ENCODE measurements at places on chromosomes 3 and 15.
A peak's percentile ranks its signal among the peaks of the same experiment; 100 is the strongest.

GRCh38 chr3:114659109-114660061, 365.6 kb downstream of the TIGIT start:
- no peak for DNase-seq

GRCh38 chr15:35980719-35981118, 434.8 kb upstream of the DPH6 start:
- no peak for DNase-seq

GRCh38 chr3:55204417-55204816, 276.6 kb upstream of the LRTM1 start:
- DNase-seq, result no peak

DNA sequence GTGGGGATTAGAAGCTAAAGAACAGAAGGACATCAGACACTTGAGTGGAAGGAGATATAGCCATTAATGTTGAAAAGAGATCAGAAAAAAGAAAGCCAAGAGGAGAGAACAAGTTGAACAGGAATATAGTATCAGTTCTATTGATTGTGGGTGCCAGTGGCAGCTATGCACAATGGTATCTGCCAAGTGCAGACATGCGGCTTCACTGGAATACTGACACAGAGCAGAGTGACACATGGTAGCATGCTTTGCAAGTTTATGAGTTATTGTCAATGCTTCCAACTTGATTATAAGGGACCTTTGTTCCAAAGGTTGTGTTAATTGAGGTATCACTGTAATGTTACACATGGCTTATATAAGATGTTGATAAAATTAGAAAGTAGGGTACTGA, 42.0 kb upstream of the TP63 start:
- DNase-seq, result no peak

DNA sequence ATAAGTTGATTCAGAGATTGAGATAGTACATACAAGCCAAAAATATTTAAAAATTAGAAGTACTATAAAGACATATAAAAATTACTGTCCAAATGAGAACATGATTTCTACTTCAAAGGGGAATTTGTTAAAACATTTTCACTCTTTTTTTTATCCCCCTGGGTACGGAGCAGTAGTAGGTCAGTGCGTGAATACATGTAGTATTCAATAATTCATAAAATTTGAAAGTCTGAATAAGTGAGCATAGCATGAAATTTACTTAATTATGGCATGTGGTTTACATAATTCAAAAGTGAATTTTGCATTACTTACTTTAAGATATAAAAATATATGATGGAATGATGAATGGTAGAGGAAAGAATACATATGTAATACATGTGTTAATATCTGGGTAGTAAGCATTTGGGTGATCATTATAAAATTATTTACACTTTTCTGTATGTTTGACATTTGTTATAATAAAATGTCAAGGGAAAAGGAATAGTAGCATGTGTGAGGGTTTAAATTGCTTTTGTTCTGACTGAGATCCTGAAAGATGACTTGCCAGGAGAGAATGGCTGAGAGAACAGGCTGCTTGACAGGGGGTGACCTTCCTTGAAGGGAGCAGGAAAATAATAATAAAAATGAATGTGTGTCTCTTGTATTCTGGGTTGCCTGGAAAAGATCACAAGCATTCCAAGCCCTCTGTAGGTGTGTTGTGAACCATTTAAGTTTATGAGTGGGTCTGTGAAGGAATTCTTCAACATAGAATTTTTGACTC, 1178.8 kb downstream of the ZPLD1 start:
- DNase-seq, result no peak

- DNase-seq, result no peak
Measured at GRCh38 chr3:135495891-135496290, 469.6 kb upstream of the PPP2R3A start.

- no peak for DNase-seq
Measured at GRCh38 chr3:190614226-190615059, 100.6 kb downstream of the IL1RAP start.

GRCh38 chr3:20316238-20316637, 130.2 kb upstream of the SGO1 start:
- no peak for DNase-seq

GRCh38 chr3:181210275-181210674, 220.7 kb upstream of the DNAJC19 start:
- no peak for DNase-seq

- DNase-seq, result no peak
Measured at GRCh38 chr3:11035757-11036505, 43.4 kb downstream of the SLC6A1 start.

- DNase-seq, result no peak
Measured at GRCh38 chr15:89122505-89123180, 34.4 kb downstream of the ABHD2 start.

- DNase-seq, result no peak
Measured at GRCh38 chr3:99522147-99522546, 116.2 kb upstream of the COL8A1 start.

- DNase-seq, result no peak
Measured at GRCh38 chr3:112087746-112088145, 1.6 kb downstream of the C3orf52 start.

DNA sequence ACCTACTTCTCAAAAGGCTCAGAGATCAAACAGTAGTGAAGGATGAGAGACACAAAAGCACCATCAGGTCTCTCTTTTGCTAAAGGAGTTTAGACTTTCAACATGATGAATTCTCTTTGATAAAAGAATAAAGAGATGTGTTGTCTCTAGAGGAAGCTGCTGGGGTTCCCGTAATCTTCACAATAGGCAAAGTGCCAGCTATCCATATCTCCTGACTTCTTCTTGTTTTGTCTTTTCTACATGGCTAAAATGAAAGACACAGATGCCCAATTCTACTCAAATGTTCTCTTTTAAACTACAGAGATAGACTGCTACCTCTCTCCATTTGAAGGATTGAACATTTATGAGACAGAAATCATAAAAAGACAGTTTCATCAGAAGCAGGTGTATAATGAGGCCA, 38.4 kb upstream of the TUSC7 start:
- no peak for DNase-seq

DNA sequence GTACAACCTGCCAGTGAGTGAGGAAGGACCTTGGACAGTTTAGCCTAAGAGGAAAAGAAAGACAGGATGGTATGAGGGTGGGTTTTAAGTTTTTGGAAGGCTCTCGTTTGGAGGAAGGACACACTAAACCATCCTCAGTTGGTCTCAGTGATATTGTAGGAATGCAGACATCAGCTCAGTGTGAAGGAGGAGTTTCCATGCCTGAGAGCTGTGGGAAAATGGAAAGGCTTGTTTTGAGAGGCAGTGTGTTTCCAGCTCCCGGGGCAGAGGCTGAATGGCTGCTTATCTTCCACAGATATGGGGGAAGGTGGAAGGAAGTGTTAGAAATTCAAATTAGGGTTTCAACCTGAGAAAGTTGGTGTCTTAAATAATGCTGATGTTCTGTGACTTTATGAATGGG, 89.6 kb upstream of the MYZAP start:
- no peak for DNase-seq

DNA sequence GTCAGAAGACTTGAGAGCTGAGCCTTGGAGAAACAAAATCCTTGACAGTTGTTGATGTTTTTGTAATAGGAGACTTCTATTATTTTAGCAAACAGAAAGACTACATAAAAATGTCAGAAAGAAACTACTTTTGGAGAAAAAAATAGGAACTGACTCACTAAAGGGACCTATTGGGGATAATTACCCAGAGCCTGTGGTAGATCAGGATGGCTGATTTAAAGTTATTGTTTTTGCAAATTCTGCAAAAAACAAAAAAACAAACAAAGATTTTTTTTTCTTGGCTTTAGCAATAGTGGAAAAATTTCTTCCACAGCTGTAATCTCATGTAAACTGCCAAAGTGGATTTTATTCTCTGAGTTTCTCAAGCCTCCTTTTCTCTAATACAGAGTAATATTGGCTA, 101.5 kb upstream of the SATB1 start:
- no peak for DNase-seq

DNA sequence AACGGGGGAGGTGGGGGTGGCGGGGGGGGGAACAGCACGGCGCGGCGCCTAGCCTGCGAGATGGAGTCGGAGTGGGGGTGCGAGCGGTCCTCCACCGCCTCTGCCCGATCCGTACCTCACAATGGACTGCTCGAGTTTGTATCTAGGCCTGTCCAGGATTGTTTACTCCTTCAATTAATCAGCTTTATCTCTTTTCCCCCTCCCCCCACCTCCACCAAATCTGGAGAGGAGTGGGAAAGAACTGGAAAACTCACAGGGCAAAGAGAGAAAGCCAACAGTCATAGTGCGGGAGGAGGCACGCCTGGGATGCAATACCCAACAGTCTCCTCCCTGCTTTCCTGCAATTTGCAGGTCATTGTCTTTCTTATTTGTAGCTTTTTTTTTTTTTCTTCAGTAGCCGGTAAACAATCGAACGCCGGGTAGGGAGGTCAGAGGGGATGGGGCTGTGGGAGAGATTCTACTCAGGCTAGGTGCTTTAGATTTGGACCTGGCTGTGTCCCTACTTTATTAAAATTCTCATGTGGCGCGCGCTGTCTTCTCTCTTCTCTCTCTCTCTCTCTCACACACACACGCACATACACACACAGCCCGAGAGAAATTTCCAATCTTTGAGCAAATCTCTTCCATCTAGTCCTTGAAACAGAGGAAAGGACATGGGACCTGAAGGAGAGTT, 6.9 kb upstream of the MEIS2 start:
- DNase-seq, result no peak

GRCh38 chr3:118171236-118171852, 863.3 kb downstream of the IGSF11 start:
- no peak for DNase-seq

DNA sequence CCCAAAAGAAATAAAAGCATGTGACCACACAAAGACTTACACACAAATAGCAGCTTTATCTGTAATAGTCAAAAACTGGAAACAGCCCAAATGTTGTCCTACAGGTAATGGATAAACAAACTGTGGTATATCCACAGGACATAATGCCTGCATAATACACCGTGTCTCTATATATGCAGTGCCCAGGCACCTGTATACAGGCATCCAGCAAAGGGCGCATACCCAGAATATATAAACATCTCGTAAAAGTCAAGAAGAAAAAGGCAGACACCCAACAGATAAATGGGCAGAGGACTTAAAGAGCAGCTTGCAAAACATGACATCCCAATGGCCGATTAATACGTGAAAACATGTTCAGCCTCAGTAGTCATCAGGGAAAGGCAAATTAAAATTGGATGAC, 7.2 kb downstream of the OSBPL10 start:
- no peak for DNase-seq

DNA sequence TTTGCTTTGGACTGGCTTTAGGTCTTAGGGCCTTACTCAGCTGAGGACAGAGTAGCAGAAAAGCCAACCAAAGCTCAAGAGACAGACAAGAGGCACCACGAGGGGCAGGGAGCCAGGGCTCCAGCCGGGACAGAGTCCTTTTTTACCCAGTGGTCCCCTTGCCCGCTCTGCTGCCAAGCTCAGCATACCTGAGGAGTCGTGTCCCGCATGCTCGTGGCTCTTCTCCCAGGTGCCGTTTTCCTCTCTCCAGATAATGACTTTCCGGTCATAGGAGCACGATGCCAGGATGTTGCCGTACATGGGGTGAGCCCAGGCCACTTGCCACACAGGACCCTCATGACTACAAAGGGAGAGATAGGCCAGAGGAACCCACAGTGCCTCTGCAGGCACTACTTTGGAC, 8.5 kb downstream of the SEC13 start:
- no peak for DNase-seq

GRCh38 chr3:49750056-49750455, 26.3 kb upstream of the GMPPB start:
- no peak for DNase-seq

DNA sequence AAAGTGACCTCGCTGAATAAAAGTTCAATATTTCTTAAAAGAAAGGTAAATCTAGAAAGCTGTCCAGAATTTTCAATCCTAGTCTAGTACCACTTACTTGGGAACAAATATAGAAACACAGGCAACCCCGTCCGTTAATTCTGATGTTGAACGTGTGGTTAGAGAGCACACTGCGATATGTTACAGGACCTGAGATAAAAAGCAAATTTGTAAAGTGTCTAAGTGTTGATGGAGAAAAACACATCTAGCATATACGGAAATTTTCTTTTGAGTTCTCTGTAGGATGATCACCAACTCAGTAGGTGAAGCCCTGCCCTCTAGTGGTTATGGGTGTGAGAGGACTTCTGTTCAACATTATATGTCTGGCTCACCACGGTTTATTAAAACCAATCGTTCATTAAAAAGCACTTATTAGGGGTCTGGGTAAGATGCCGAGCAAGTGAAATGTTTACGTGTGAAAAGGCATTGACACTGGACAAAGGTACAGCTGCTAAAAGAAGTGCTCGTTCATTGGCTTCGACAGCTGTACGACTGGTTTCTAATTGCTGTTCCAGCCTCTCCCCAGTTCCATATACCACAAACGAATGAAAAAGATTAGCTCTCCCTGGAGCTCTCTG, 1.0 kb upstream of the ATP2C1 start:
- DNase-seq, result peak; percentile 63

DNA sequence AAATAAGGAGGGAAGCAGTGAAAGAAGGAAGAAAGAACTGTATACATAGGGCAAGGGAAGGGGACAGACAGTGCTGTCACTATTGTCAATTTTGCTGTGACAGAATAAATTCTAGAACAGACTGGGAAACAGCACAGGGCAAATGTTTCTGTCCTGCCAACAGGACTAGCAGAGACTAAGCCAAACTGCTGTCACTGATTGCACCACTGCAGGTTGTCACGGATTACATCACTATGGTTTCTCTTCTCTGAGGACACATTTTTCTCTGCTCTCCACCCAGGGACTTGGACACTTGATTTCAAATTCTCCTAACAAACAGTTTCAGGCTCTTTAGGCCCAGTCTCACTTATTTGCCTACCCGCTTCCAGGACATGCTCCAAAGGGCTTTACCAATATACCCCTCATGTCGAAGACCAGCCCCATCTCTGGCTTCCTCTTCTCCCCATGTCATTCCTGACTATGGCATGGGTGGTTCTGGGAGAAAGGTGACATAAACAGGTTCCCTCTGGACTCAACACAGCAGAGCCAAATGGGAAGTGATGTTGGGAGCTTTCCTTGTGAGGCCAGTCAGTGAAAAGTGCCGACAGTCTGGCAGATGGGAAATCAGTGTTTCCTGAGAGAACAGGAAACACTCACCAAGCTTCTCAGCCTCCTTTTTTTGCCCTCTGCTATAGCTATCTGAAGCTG, 70.2 kb upstream of the ST3GAL6 start:
- no peak for DNase-seq

DNA sequence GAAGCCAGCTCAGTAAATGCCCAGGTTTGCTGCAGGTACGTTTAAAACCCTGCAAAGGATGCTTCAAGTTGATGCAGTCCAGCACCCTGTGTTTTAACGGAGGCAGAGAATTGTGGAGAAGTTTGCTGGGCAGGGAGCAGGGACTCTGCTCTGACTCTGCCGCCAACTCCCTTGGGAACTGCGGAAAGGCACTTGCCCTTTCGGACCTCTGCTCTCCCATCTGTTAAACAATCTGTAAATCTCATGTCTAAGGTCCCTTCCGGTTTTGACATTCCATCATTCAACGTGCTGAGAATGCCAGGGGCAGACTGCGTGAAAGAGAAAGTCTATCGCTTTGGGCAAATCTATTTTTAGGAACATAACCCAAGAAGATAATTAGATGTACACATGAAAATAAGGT, 184.5 kb downstream of the OPA1 start:
- no peak for DNase-seq

- DNase-seq, result no peak
Measured at GRCh38 chr3:186322761-186323160, 39.3 kb downstream of the DGKG start.

- no peak for DNase-seq
Measured at GRCh38 chr3:15948388-15948787, 150.6 kb upstream of the ANKRD28 start.

- no peak for DNase-seq
Measured at GRCh38 chr3:156300929-156301840, 180.8 kb downstream of the KCNAB1 start.

GRCh38 chr3:61926923-61927322, 365.6 kb downstream of the PTPRG start:
- DNase-seq, result no peak

All from amygdala (tissue), 56 donors.